ENCODE measurements at places on chromosomes 5 and 9.

GRCh38 chr9:105554042-105554441 lies 3.9 kb upstream of the FKTN start:
- DNase-seq = no peak

DNA sequence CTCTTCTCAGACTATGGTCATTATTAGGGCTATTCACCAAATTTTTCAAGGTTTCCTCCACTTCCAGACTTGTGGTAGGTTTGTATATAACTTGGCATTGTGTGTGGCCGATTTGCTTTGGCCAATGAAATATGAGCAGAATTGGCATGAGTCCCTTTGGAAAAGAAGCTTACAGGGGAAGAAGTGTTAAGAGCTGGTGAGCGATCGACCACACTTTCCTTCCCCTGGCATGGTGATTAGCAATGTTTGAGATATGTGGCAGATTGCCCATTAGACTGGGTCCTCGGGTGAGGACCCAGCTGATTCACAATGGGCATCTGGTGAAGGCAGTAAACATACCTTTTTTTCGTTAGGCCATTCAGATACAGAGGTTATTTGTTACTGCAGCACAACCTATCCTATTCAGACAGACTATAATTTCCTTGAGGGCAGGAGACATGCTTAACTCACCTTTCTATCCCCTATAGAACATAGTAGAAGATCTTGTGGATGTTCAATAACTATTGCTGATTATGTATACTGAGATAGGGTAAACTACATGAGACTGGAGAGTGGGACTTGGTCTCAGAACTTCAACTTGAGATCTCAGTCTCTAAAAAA lies 62.8 kb upstream of the KLF9 start:
- no peak for DNase-seq

- DNase-seq = no peak
Measured at GRCh38 chr5:168552146-168552545, 23.0 kb downstream of the FBLL1 start.

GRCh38 chr5:58498340-58498942 lies 7.2 kb downstream of the GAPT start:
- peak; percentile 23 for DNase-seq

- no peak for DNase-seq
Measured at GRCh38 chr9:114005371-114006154, 72.5 kb downstream of the AMBP start.

GRCh38 chr9:109453210-109453842 lies 44.8 kb downstream of the PTPN3 start:
- DNase-seq = no peak

DNA sequence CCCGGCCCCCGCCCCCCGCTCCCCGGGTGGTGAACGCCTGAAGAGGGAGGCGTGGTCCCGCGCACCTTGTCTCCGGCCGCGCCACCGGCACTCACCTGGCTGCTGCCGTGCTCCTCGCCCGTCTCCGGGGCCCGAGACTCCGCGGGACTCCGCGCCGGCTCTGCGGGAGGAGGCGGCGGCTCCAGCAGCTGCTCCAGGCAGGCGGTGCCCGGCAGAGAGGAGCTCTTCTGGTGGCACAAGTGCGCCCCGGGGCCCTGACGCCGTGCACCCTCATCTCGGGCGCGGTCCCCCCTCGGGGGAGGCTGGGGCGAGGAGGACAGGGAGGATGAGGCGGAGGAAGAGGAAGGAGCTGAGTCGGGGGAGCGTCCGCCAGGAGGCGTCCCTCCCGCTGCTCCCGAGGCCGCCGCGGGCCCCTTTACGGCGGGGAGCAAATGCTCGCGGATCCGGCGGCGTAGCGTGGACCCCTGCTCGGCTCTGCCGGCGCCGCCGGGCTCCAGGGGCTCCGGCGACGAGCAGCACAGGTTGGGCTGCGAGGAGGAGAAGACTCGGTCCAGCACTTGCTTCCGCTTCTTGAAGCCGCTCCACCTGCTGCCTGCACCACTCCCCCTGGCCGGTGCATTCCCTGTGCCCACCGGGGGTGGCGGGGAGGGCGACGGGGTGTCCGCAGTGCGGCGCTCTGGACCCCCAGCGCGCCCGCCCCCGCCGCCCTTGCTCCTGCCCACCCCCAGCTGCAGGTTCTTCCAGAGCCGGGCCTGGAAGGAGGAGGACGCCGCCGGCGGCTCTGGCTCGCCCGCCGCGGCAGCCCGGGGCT lies 928 bp downstream of the MCTP1 start:
- DNase-seq = no peak

- no peak for DNase-seq
Measured at GRCh38 chr5:36670548-36670947, 64.1 kb downstream of the SLC1A3 start.

DNA sequence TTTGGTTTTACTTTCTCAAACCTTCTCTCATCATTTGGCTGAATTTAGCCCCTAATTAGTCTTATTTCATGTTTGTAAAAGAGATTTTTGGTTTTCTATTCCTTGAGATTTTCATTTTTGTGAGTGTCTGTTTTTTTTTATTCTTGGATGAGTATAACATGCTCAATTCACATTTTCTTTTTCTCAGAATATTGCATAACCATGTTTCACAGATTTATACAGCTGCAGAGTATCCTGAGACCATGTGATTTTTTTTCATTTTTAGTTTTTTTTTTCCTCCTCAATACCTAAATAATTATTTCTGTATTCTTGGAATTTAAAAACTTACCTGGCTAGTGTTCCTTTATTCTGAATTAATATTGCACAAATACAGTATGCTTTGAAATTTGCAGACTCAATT lies 361.9 kb downstream of the SEMA5A start:
- DNase-seq = no peak

DNA sequence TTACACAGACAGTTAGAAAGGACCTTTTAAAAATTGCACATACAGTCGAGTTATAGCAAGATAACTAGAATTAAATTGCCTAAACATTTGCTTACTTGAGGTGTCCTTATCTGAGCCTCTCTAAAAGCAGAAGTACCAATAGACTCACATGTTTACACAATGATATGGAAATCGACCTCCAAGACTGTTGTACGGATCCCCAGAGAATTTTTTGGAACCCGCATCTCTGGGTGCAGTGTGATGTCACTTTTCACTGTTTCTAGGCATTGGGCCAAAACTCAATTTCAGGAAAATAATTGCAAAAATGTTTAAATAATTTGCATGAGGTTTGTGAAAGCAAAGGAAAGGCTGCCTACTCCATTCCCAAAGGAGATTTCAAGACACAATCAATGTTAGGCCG lies 63.1 kb upstream of the ATG10 start:
- no peak for DNase-seq

DNA sequence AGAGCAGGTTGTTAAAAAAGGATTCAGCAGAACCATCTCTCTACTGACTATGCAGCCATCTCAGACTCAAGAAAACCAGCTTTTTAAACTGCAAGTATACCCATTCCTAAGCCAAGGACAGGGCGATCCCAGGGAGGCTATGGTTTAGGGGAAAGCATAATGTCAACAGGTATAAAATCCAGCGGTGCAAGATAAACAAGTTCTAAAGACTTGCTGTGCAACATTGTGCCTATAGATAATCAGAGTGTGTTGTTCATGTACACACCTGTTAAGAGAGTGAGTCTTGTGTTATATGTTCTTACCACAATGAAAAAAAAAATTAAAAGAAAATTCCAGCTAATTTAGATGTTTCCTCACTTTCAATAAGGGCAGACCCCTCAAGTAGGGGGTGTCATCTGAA lies 63.6 kb upstream of the DIRAS2 start:
- DNase-seq = no peak

DNA sequence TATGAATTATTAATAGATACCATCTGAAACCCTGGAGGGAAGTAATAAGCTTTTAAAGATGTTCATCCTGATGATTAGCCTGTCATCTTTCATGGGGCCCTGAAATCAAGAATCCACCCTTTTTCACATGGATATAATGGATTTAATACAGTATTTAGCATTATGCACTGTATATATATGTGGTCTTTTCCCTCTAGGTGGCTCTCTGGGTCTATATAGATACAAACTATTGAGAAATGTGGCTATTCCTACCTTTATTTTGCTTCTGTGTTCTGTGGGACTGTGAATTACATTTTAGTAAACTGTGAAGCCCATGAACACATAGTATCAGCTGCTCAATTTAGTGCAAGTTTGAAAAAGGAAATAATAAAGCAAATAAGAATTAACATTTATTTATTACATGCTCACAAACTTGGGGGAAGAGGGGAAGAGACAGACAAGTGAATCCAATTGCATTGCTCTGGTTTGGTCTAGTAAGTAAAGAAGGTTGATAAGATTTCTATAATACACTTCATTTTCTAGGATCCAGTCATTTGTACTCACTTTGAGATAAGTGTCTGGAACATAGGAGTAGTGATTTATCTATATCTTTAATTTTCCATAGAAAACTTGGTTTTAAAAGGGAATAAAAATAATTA lies 112.2 kb downstream of the SCAMP1 start:
- no peak for DNase-seq

Measured in kidney capillary endothelial cell (primary cell).